ENCODE measurements at places on chromosomes 6 and 20. TPM values are rescaled to one million over a fixed set of nuclear protein-coding genes. Genes with fewer than 3 reads are reported as not detected.

Gene ACTL10
- total RNA-seq, result 0.19 TPM

Gene CRISP2
- not detected for total RNA-seq

Gene SPTLC3
- 6.9 TPM for total RNA-seq

Gene CDH4
- 0.08 TPM for total RNA-seq

Gene ATP9A
- 21.2 TPM for total RNA-seq

Gene MYL9
- 1,923 TPM for total RNA-seq

All from Right ventricle myocardium inferior (tissue), 1 donor.